ENCODE measurements at places on chromosomes 13 and 19.

GRCh38 chr13:107512551-107512950, 702.8 kb downstream of the LIG4 start:
- no peak for DNase-seq

DNA sequence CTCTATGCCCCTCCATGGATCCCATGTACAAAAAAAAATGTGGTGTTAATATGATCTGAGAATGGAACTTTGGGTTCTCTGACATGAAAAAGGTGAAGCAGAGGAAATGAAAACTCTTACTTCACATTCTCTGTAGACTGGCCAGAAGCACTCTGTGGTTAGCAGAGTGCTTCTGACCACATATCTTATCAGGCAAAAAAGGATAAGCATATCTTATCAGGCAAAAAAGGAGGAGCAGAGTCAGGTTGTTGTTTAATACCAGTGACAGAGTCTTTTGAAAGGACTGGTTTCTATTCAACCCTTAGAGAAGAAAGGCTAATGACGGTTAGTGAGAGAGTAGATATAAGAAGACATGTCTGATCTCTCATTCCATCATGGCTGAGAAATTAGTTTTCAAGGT, 1404.8 kb downstream of the SLITRK1 start:
- DNase-seq: no peak

DNA sequence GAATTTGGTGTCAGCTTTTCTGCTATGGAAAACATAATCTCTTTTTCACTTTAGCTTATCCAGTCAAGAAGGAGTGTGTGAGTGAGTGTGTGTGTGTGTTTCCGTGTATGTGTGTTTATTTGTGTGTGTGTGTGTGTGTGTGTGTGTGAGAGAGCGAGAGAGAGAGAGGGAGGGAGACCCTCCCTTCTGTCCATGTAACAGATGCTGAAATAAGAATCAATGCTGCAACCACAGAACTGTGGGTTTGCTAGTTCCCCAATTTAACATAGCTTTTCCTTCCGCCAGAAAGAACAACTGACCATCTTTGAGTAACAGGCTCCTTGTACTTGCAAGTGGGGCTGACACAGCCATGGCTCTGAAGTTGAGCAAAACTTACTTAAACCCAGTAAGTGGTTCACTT, 5.2 kb downstream of the LCP1 start:
- no peak for DNase-seq

DNA sequence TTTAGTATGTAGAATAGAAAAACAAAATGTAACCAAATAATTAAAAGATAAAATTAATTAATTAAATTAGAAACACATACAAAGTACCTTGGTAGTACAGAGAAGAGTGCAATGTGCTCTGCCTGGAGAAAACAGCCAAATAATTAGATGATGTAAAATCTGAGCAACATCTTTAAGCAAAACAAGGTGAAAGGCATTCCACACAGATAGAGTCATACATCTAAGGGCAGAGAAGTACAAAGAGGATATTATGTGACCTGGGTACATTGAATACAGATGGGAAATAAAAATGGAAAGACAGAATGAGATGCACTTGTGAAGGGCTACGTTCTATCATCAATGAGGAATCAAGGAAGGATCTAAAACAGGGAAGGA, 25.2 kb upstream of the FNDC3A start:
- no peak for DNase-seq

GRCh38 chr13:78662467-78662866, 3.5 kb upstream of the OBI1 start:
- no peak for DNase-seq

Data from glomerular endothelial cell (primary cell).